ENCODE measurements at places on chromosomes 7 and 10.
A peak's percentile ranks its signal among the peaks of the same experiment; 100 is the strongest.

DNA sequence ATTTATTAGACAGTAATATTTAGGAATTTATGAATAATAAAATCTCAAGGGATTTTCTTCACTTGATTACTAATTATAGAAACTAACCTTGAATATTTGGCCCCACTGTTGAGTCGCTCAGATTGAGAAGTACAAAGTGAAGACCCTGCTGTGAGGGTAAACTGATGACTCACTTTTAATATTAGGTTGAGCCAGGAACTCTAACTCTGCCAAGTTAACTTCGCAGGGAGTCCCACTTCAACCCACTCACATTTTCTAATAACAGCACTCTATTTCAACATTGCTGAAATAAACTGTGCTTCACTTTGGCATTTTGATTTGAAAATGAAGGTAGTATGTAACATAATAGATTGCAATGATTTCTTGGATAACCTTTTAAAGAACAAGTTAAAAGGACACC lies 200.7 kb downstream of the POLR1F start:
- DNase-seq, result no peak

DNA sequence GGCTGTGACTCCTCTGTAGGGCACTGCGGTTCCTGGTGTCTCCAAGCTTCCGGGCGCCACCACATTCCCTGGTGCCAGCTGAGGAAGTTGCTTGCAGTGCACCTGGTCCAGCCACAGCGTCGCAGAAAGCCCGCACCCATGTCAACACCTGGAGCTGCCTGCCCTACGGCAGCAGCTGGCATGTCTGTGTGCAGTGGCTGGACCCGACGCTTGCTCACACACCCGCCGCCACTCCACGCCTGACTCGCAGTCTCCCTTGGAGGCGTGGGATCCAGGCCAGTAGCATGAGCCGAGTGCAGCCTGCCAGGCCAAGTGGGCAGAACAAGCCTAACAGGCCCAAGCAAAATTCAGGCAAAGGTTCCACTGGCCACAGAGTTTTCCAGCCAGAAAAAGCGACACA lies 118.1 kb upstream of the PHF14 start:
- DNase-seq, result no peak

- no peak for DNase-seq
Observed at GRCh38 chr10:12180221-12180974, 15.3 kb downstream of the NUDT5 start.

DNA sequence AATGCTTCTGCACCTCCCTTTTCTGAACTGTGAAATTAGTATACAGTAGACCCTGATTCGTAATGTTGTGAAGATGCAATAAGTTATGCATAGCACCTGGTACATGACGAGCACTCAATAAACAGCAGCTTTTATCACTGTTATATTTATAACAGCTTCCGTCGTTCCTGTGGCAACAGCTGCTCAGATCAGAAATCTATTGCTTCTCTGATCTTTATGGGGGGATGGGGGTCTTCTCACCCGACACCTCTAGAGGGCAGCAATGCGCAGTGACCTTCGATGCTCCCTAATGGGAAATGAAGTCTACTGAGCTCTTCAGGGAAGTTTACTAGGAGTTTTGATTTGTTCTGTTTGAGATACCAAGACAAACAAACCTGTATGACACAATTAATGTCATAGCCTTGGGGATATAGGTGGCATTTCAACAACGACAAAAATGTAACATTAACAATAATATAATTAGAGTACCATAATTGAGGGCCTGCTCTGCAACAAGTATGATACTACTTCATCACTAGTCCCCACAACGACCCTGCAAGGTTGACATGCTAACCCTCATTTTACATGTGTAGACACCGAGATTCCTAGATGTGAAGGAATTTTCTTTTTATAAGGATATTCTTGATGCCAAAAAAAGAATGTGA lies 289.6 kb downstream of the SFMBT2 start:
- peak; percentile 70 for DNase-seq

DNA sequence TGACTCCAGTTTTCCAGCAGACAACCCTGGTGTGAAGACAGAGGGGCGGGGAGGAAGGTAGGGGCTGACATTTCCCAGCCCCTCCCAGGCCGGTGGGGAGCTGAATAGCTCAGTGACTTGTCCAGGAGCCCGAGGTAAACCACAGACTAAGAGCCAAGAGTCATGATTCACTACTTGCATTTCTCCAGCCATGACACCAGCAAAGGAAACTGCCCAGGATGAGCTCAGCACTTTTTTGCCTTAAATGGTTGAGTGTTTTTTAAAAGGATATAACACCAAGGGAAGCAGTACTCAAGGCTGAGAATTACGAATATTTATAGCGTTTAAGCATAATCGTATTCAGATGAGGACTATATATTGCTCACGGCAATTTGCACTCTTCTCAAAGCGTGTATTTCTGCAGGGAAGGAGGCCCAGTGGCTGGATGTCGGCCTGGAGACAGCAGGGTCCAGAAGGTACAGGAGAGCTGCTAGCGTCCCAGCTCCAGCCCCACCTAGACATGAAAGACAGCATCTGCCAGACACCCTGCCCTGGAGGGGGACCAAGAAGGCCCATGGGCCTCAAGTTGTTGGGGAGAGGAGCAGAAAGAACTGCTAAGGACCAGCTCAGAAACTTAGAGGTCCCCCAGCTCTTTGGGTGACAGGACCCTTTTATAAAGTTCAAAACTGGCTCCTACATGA lies 141.4 kb downstream of the GRID1 start:
- peak; percentile 7 for DNase-seq

GRCh38 chr10:124946945-124947344 lies 5.0 kb downstream of the ZRANB1 start:
- DNase-seq, result no peak

DNA sequence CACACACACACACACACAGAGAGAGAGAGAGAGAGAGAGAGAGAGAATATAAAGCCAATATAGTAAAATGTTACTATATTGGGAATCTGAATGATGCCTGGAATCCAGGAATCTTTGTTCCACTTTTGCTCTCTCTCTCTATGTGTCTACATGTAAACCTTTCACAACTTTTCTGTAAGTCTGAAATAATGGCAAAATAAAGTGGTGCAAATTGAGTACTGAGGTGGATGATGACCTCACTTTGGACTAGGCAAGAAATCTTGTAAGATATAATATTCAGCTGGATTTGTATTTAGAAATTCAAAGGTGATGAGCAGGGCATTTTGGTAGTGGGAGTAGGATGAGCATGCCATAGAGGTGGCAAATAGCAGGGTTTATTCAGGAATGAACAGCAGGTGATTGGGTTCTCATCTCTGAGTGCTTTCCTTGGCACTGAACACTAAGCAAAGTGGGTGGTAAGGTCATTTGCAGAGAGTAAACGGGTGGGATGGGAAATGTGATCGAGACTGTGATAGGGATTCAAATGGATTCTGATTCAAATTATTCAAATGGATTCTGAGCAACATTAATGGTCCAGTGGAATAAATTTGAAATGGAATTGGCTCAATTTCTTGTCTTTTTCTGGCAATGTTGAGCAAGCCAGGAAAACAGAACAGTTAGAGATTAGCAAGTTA lies 9.7 kb upstream of the ANLN start:
- DNase-seq, result no peak

GRCh38 chr10:123069246-123069986 lies 60.6 kb downstream of the ACADSB start:
- no peak for DNase-seq

DNA sequence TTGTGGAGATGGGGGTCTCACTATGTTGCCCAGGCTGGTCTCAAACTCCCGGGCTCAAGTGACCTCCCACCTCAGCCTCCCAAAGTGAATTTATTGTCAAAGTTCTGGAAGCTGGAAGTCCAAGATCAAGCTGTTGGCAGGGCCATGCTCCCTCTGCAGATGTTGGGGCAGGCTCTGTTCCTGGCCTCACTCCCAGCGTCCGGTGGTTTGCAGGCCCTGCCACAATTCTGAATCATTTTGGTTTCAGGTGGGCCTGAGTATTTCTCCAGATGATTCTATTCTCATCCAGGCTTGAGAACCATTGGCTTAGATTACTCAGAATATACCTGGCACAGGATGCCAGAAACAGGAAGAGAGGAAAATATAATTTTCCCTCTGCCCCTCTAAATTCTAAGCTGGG lies 737.4 kb downstream of the TNS3 start:
- no peak for DNase-seq

- DNase-seq, result no peak
Observed at GRCh38 chr7:137151690-137152052, 191.9 kb downstream of the PTN start.

GRCh38 chr7:55556031-55556430 lies 16.3 kb downstream of the VOPP1 start:
- no peak for DNase-seq

- no peak for DNase-seq
Observed at GRCh38 chr10:59303018-59303417, 59.3 kb downstream of the FAM13C start.

GRCh38 chr10:14396411-14397048 lies 65.8 kb upstream of the FRMD4A start:
- DNase-seq, result no peak

GRCh38 chr7:159014297-159015062 lies 130.2 kb downstream of the VIPR2 start:
- DNase-seq, result no peak

GRCh38 chr10:24737001-24737400 lies 13.3 kb upstream of the ARHGAP21 start:
- no peak for DNase-seq

DNA sequence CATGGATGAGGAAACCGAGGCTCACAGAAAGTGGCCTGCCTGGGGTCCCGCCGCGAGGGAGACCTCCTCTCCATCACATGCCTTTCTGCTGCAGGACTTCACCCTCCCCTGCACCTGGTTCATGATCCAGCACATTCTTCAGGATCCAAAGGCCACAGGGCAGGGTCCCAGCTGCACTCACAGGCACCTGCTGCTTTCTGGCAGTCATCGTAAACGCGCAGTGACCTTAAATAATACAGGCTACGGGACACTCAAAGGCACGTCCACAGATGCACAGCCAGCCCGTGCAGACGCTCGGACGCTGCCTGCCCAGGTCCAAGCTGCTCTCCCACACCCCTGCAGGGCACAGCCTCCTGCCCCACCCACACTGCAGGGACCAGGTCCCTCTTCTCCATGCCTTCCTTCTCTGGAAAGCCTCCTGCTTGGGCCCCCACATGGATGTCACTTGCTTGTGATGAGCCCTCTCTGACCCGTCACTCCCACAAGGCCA lies 49.9 kb downstream of the CALML3 start:
- no peak for DNase-seq

DNA sequence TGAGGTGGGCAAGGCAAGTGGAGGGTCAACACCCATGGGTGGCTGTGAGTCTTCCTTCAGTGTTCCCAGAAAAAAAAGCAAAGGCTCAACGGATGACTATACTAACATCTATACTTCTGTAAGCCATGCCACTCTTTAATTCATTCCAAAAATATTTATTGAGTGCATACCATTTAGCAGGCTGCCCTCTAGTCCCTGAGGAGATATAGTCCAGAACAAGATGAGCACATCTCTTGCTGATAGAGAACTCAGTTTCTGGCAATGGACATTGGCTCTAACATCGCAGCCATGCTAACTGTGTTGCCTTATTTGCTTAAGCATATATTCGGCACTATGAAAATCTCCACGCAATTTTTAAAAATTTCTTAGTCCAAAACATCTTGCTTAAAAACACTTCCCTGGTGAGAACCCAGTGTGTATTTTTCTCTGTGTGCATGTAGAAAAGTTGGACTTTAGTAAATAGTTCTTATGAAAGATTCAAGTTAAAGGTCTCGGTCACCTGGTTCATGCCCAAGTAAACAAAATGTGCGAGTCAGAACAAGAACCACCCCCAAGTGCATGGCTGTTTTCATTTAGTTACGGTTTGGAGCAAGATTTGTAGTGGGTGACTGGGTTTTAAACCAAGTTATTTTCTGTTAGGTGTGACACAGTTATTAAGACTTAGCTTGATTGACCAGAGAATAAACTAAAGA lies 69.8 kb downstream of the MET start:
- no peak for DNase-seq

DNA sequence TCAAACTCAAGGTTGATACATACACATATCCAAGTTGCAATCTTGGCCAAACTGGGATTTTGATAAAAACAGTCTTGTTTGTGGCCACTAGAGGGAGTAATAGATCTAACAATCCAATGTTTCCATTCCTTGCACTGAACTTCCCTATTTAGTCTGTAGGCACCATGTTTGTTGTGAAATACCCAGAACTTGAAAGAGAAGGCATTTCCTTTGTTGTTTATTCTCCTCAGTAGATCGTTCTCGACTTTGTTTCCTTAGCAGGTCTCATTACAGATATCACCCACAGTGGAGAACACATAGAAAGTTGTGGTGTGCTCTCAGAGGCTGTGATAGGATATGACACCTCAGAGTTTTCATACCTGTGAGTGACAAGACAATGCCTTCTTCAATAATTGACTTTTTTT lies 70.3 kb upstream of the MXI1 start:
- peak; percentile 61 for DNase-seq

DNA sequence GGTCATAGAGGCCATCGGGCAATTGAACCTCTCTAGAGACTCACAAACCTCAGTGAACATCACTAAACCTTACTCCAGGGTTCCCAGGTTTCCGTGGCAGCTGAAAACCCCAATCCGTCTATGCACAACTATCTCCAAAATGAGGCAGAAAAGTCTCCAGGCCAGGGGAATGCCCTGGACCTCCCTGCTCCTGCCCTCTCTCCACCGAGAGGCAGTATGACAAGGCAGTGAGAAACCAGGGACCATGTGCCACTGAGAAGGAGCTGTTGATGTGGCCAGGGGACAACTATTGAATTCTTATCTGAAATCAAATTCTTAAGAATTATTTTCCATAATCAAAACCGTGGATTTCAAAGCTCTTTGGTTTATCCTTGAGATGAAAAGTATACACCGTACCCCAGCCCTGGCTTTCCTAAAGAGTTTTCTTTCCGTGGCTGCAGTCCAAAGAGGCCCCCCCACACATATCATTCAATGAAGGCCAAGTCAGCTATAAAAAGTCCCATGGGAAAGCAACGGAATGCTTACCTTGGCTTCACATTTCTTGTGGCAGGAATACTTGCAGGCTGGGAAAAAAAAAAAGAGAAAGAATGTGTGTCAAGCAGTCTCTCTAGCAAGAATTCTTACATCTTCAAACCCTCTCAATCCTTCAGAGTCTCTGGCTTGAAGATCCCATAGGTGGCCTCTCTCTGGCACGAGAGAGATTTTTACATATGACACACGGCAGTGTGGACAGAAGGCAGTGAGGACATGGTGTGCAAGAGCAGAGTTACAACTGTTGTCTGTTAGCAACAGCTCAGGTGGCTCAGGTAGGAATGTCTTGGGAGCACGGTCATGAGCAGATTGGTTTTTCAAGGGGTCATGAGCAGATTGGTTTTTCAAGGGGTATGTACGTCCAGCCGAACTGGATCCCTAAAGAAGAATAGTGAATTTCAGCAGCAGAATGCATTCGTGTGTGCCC lies 75.2 kb downstream of the TNS3 start:
- no peak for DNase-seq

DNA sequence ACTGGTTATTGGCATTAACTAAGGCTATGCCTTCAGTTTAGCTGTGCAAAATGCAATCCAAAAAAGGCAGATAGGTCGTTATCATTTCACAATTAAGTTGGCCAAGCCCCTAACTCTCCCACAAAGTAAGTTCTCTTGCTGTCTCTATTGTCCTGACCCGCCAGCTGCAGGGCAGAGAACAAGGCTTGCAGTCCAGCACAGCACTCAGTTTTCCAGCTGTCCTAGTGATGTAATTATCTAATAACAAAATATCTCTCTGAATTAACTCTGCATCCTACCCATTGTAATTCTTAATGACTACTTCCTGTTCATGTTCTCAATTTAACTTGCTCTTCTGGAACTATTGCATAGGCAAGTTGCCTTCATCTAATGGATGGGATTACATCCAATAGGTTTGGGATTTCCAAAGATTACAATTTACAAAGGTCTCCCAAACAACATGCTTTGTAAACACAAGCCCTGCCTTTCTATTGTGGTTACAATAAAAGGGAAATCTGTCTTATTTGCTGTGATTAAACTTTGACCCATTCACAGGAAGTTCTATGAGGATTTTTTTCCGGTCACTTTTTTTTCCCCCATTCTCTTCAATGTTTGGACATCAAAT lies 55.2 kb downstream of the CDK6 start:
- DNase-seq, result no peak

Measured in activated CD4-positive, alpha-beta T cell treated with anti-CD3 and anti-CD28 coated beads, Interleukin-2, Interleukin-6, amounts not matched to agents 100 ng/mL and 50 ng/mL, durations not matched to agents 16 hours and 8 hours (primary cell).